Right ventricle myocardium inferior (tissue), 1 donor: ENCODE measurements at places on chromosomes 12 and 14.
A peak's percentile ranks its signal among the peaks of the same experiment; 100 is the strongest.

GRCh38 chr14:71714225-71714624 is 218.0 kb upstream of the RGS6 start:
- no peak for DNase-seq

- no peak for DNase-seq
Observed at GRCh38 chr12:119613319-119613936, 19.9 kb downstream of the TMEM233 start.

DNA sequence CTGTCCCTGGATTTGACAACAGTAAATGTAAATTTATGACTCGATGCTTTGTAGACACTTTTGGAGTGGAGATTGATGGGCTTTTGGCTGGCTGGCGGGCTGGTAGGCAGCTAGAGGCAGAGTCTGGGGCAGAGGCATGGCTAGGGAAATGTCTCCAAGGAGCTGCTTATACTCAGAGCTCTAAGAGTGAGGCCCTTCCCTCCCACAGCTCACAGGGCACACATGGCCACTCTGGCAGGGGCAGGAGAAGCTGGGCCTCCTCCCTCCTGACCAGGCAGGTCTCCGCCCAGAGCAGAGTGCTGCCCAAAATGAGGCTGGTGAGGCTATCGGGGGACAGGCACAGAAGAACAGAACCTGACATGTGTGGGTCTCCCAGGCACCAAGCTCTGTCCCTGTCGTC is 67.5 kb downstream of the GALNT16 start:
- no peak for DNase-seq

GRCh38 chr12:48651681-48652080 is 30.4 kb downstream of the KANSL2 start:
- DNase-seq: no peak

DNA sequence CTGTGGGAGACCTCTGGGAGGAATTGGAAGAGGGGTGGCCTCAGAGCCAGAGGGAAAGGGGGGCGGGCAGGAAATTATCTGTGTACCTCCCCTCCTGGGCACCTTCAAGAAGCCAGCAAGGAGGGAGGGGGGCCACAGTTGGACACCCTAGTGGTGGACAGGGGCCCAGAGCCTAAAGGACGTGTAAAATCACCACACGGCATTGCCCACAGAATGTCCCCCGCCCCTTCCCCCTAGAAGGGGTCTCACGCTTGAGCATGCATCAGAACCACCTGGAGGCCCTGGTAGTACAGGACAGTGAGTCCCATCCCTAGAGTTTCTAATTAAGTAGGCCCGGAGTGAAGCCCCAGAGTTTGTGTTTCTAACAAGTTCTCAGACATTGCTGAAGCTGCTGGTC is 8.2 kb downstream of the ENDOU start:
- DNase-seq: no peak

GRCh38 chr12:52005903-52006703 is 643 bp upstream of the TAMALIN start:
- DNase-seq: peak; percentile 84

- no peak for DNase-seq
Observed at GRCh38 chr14:89131004-89131750, 285.9 kb downstream of the FOXN3 start.

GRCh38 chr12:124551268-124552144 is 15.9 kb downstream of the NCOR2 start:
- DNase-seq: peak; percentile 92

DNA sequence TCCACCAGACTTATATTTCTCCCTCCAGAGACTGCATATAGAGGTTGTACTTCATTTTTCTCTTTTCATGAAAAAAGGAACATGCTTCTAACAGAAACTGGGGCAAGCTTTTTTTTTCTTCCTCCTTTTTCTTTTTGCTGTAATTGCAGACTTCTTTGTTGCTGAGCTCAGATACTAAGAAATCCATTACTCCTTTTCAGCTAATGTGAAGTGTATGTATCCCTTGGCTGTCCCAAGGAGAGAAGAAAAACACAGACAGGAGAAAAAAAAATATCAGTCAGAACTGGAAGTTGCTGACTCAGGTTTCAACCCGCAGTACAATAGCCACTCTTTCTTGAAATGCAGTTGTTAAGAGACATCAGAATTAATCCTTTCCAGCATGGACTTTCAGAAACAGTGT is 1248.4 kb downstream of the LRFN5 start:
- DNase-seq: no peak

DNA sequence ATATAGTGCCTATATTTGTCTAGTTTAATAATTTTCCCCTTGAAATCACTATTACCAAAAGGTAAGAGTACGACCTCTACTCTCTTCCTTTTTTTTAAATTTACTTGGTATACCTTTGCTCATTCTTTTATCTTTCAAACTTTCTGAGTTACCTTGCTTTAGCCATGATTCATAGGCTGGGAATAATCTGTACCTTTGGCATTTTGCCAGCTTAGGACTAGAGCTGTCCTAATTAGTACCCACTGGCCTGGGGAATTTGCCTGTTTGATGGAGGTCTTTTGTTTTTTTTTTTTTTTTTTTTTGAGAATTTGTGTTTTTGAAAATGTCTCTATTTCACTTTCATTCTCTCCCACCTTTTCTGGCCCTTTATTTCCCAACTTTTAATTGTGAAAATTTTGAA is 8.7 kb upstream of the SLC4A8 start:
- no peak for DNase-seq

DNA sequence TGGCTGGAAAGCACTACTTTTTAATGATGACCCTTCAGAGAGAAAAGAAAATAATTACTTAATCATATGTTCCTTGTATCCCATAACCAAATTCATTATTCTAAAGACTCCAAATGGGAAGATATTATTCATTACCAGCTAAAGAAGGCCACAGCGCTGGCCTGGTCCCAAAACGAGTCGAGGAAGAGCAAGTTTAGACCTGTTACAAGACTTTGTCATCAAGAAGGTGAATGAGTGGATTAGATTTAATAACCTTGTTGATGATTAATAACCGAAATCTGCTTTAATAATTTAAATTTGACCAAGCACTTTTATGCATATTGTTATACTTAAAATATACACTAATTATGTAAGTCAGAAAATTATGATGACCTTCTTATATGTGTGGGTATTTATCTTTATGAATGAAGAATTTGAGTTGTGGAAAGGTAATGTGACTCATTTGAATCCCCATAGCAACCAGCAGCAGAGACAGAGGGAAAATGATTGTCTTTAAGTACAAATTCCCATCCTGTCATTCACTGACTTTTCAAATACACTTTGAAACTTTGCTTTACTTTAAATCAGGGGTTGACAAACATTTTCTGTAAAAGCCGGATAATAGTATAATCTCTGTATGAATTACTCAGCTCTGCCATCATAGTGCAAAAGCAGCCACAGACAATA is 200.3 kb upstream of the NPAS3 start:
- no peak for DNase-seq

DNA sequence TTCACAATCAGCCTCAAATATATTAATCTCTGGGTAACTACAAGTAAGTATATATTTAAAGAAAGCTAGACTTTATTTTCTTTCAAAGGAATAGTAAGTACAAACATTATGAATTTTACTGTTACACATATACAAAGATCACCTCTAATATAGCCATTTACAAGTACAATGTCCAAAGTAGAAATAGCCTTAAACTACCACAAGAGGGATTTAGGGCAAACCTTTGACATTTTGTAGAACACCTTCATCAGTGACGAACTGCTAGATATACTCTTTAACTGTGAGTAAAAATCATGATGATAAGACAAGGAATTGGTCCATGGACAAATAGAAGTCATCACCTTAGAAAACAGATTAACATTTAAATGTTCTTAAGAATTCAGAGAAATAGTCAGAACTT is 69.8 kb downstream of the CNTN1 start:
- DNase-seq: no peak

DNA sequence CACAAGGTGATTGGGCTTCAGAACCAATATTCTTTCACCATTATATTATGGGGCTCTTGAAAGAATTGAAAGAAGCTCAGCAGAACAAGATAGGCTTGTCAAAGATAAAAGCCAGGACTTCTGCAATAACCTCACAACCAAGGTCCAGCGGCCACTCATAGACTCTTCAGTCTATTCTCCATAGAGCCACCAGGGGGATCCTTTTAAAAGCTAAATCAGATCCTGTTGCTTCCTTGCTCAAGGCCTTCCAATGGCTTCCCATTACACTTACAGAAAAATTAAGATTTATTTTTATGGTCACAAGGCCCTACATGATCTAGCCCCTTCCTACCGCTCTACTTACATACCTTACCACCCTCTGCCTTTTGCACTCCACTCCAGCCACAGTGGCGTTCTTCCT is 169.6 kb downstream of the C12orf42 start:
- no peak for DNase-seq

- no peak for DNase-seq
Observed at GRCh38 chr14:75066691-75067090, 2.8 kb upstream of the ZC2HC1C start.

DNA sequence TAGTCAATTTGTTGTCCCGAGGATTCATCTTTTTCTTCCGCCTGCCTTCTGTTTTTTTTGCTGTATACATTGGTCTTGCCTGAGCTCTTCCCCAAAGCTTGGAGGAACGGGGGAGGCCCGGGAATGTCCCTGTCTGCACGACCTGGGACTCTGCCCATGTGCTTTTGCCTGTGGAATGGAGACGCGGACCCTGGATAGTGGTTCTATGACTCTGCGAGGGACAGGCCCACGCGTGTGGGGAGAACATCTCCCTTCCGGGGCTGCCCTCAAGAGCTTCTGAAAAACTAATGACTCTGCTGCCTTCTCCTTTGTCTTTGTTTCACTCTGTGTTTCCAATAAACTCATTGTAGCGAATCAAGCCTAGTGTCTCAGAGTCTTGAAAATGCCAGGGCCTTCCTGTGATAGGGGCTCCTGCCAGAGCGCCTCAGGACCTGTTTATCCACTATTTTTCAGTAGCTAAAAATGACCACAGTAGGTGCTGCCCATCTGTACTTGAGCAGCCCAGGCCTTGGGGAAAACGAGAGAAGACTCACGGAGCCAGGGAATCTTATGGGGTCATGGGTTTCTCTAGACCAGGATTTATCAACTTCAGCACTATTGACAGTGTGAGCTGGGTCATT is 12.3 kb downstream of the KRT83 start:
- no peak for DNase-seq

GRCh38 chr14:68893566-68893965 is 85.5 kb downstream of the ACTN1 start:
- DNase-seq: no peak

- no peak for DNase-seq
Observed at GRCh38 chr14:75088566-75089373, 19.3 kb downstream of the ZC2HC1C start.

- DNase-seq: peak; percentile 63
Observed at GRCh38 chr12:63415357-63415756, 252.9 kb downstream of the DPY19L2 start.

GRCh38 chr12:113720629-113721028 is 245.5 kb downstream of the RBM19 start:
- no peak for DNase-seq

DNA sequence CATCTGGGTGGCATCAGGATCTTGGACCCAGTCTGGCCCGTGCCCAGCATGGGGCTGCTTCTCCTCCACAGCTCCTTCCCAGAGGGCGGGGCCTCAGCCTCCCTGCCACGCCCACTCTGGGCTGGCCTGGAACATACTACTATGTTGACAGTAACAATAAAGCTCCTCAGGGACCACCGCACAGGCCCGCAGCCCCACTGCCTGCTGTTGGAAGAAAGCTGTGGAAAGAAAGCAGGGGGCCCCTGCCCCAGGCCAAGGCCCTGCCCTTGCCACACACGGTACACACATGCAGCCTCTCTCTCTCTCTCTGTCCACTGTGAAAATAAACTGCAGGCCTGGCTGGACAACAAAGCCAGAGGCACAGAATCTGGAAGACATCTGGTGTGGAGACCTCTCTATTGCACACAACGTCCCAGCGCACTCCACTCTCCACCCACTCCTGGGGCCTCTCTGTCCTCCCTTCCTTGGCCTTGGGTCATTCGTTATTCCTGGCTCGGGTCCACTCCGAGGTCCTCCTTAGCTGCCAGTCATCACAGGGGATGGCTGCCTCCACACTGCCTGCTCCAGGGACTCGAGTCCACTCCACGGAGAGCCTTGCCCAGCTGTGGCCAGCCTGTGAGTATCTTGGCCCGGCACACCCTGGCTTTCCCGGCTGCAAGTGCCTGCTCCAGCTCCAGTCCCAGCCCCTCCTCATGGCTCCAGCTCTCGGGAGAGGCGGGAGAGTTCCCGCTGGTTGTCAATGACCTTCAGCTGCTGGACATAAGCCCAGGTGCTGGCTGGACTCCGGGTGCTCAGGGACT is 11.8 kb upstream of the ENDOU start:
- peak; percentile 93 for DNase-seq

DNA sequence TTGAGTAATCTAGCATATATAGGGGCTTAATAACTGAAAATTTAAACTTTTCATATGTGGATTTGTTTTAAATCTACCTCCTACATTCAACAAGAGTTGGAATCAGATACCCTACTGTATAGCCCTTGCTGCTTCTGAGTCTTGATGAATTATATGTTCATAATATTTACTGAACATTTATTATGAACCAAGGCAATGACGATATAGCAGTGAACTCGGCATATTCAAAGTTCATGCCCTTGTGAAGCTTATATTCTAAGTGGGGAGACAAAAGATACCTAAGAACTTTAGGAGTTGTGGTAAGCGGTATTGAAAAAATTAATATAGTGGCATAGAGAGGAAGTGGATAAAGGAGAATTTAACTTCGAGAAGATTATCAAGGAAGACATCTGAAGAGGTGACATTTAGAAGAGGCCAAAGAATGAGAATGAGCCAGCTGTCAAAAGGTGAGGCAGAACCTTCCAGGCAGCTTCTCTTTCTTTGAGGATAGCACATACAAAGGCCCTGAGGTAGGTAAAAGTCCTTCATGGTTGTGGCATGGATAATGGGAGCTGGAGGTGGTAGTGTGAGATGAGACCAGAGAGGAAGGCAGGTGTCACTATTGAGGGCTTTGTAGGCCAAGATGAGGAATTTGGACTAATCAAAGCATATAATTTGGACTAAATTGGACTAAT is 10.2 kb downstream of the EID3 start:
- DNase-seq: no peak

- DNase-seq: no peak
Observed at GRCh38 chr14:54804538-54805041, 98.0 kb downstream of the GCH1 start.

DNA sequence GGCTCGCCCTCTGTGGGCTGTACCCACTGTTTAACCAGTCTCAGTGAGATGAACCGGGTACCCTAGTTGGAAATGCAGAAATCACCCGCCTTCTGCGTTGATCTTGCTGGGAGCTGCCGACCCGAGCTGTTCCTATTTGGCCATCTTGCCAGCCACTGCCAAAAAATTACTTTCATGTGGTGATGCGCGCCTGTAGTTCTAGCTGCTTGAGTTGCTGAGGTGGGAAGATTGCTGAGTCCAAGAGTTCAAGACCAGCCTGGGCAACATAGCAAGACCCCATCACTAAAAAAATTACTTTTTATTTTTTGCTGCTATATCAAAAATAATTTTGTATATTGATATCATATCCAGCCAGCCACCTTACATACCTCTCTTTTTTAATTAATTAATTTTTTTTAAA is 18.4 kb downstream of the BRMS1L start:
- DNase-seq: no peak
